Globus pallidus (tissue), 1 donor: ENCODE measurements at places on chromosomes 7 and 10.

DNA sequence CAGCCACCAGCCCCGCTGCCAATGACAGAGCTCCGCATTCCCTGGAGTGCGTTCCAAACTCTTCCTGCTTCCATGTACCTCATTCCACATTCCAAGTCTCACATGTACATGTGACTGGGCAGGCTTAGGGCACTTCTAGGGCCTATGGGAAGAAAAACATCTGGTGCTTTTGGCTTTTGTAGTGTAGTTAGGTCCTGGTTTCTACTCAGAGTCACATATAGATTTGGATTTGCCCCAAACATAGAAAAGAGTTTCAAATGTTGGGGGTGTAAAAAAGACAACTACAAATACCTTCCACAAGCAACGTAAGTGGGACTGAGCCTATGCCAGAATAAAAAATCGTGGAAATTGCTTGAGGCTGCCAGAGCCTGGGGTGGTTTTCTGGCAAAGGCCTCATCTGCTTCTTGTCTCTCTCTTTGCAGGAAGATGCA lies 84.1 kb downstream of the ZNF467 start:
- no peak for DNase-seq

DNA sequence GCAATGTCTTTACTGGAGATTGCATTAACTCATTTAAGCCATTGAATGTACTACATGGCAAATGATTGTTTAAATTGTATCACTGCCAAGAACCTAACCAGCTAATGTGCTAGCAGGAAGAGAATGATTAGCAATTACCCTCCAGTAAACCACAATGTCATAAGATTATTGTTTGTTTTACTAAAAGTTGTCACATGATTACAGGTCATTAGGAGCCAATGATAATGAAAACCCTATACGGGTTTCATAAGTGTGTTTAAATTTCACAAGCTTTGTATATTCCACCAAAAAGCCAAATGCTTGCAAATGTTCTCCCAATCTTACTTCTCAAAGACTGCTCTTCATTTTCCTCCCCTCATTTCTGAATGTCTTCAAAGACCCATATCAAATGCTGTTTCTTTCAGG lies 76.5 kb upstream of the PPP1R3C start:
- DNase-seq, result no peak

GRCh38 chr10:24465891-24466818 lies 257.2 kb downstream of the KIAA1217 start:
- DNase-seq, result no peak

- DNase-seq, result no peak
These were observed 7.2 kb downstream of the ADAMTS14 start for GRCh38 chr10:70679498-70679897.

DNA sequence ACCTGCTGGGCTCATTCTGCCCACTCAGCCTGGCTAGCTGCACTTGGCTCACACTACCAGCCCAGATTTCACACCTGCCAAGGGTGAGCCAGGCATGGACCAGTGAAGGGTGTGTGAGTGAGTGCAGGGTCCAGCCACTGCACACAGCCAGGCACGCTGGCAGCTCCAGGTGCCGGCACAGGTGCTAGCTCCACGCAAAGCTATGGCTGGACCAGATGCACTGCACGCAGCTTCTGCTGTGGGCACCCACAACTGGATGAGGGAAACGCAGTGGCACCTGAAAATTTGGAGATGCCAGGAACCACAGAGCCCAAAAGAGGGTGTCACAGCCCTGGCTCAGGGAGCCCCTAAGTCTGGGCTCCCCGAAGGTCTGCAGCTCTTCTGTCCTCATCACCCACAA lies 24.9 kb upstream of the TES start:
- no peak for DNase-seq

DNA sequence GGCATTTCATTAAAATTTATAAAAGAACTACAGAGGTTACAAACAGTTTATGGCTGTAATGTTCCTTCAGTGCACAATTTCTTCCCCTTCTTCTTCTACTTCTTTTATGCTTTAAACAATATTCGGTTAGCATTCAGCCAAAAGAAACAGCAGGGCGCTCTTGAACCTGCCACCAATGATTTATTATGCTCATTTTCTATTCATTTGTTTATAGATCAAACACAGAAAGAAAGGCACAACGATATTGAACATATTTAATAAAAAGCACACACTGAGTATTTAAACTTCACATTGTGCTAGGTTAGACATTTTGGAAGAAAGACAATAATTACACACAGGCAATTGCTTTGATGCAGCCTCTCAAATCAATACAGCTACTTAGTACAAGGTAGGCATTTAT lies 1025.8 kb upstream of the LRRN3 start:
- no peak for DNase-seq

DNA sequence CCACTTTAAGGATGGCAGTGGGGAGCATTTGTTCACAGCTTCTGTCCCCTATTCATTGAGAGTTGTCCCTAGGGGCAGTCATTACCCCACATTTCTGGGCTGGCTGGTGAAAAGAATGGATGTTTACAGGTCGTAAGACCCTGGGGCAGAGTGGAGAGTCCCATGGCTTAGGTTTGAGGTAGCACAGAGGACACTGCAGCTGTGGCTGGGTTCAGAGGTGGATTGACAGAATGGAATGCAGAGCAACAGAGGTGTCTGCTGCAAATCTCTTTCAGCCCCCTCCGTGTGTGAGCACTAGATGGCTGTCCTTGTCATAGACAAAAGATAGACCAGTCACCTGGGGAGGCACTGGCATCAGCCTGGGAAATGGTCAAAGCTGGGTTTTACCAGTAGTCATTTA lies 141.9 kb downstream of the CACNB2 start:
- DNase-seq, result no peak

DNA sequence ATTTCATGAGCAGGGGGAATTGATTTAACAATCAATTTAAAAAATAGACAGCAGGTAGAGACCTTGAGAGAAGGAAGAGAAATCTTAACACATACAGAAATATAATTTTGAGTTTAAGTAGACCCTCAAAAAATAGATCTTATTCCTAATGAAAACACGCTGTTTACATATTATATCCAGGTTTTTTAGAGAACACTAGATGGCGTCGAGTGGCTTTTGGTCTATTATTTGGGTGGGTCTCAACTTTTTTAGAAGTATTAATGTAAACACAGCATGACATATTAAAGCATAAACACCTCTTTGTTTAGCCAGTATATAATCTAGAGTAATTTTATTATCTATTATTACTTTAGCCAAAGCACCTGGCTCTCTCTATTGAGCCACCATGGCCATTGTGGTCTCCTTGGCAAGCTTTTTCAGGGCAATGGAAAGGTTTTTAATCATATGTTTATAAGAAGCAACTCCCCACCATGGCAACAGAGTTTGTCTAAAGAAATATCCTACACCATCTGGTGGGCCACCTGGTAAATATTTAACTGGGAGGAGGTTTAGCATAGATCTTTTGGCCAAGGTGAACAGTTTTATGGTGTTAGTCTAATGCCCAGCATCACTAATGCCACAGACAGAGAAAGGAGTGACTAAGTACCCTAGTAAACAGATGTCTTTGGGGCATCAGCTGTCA lies 59.7 kb upstream of the PRSS1 start:
- no peak for DNase-seq

GRCh38 chr10:28312572-28312971 lies 9.7 kb upstream of the MPP7 start:
- no peak for DNase-seq

DNA sequence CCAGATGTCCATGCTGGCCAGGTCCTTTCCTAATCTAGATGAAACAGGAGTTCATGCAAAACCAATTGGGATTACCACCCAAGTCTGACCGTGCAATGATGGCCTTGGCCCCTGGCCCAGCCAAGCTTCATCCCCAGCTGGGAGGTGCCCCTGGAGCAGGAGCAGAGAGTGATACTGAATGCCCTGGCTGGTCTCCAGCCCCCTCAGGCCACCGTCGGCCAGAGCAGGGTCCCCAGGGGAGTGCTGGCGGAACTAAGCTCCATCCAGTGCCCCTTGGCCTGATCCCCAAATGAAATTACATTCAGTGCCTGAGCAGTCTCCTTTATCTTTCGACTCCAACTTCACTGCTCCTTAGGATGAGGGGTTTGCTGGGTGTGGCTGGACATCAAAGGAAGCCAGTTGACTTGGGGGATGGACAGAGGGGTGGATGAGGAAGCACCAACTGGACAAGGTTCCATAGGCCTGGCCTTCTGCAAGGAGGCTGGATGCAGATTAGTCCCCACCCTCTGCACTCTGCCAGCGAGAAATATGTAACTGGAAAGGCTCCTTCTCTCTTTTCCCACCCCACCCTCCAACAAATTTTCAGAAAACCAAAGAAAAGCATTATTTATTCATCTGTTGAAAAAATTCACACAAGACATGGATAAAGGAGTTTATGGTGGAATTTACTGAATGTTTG lies 275.5 kb downstream of the PLXNA4 start:
- DNase-seq, result no peak

GRCh38 chr7:43639858-43640491 lies 57.1 kb downstream of the STK17A start:
- DNase-seq, result no peak

DNA sequence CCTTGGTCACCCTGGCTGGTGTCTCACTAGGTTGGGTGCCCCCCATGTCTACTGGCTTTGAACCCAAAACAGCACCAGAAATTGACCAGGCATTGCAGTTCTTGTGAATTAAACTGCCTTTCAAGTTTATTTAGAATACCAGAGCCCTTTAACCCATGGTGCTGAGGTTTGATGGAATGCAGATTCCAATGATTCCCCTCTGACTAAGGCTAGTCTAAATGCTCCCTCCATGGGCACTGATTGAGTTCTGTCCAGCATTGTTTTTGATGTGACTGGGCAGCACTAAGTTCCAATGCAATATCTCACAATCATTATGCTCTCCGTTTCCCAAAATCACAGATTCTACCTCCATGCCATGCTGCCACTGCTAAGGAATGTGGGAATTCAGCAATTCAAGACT lies 1047.4 kb upstream of the LRRN3 start:
- no peak for DNase-seq

DNA sequence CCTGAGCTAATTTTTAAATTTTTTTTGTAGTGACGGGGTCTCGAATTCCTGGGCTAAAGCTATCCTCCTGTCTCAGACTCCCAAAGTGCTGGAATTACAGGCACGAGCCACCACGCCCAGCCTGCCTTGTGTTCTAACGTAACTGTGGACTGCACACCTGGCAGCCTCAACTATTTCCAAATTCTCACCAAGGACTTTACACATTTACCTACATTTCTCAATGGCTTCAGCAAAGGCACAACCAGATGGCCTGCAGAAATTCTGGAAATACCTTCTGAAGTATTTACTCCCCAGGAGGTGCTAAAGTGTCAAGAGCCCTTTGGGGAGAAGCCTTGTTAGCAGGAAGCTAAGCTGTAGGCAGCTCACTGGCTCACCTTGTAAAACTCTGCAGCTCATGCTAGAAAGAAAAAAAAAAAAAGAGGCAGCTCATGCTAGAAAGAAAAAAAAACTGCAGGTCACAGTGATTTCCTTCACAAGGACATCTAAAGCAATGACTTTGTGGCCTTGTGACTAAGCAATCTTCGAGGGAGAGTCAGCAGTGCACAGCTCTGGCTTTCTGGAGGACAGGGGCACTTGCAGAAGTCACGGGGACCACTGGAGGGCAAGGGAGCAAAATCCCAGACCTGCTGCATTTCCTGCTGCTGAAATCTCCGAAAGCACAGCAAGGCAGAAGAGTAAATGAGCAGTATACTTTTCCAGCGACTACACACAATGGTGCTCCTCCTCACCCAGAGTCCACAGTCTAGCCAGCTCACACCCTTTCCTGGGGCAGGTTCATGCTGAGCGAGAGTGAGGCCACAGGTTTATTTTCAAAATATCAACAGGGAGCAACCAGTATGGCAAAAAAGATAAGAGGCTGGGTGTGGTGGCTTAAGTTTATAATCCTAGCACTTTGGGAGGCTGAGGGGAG lies 40.4 kb downstream of the BAIAP2L1 start:
- DNase-seq, result no peak

DNA sequence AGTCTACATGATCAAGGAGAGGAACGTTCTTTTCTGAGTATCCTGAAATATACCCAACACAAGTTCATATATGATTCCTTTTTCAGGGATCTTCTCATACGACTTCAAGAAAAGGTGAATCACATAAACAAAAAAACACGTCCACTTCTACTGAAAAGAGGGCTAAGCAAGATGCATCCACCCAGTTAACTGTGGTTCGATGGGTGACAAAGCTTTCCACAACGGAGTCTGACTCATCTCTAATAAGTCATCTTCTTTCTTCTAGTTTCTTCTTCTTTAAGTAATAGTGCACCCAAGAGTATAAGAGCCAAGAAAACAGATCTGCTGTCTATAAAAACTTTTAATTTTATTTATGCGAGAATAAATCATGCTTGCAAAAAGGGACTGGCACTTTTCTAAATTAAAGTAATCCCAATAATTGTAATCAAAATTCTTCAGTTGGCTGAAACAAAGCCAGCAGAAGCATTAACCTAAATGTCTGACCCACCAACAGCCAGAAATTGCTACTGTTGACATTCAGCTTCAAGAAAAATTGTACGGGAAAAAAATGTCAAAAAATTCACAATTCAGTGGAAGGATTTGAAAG lies 146.9 kb upstream of the ANK3 start:
- DNase-seq, result no peak

- no peak for DNase-seq
These were observed 26.2 kb upstream of the ZNF467 start for GRCh38 chr7:149799397-149800168.

GRCh38 chr10:117541405-117541908 lies 1.1 kb upstream of the EMX2 start:
- no peak for DNase-seq

GRCh38 chr10:97780841-97781617 lies 9.2 kb upstream of the SFRP5 start:
- DNase-seq, result no peak
